ENCODE measurements at places on chromosomes 1 and 21.
A peak's percentile ranks its signal among the peaks of the same experiment; 100 is the strongest.

- no peak for DNase-seq
Observed at GRCh38 chr1:114203595-114204128, 50.0 kb upstream of the SYT6 start.

- no peak for DNase-seq
Observed at GRCh38 chr1:202585590-202585933, 124.7 kb downstream of the SYT2 start.

DNA sequence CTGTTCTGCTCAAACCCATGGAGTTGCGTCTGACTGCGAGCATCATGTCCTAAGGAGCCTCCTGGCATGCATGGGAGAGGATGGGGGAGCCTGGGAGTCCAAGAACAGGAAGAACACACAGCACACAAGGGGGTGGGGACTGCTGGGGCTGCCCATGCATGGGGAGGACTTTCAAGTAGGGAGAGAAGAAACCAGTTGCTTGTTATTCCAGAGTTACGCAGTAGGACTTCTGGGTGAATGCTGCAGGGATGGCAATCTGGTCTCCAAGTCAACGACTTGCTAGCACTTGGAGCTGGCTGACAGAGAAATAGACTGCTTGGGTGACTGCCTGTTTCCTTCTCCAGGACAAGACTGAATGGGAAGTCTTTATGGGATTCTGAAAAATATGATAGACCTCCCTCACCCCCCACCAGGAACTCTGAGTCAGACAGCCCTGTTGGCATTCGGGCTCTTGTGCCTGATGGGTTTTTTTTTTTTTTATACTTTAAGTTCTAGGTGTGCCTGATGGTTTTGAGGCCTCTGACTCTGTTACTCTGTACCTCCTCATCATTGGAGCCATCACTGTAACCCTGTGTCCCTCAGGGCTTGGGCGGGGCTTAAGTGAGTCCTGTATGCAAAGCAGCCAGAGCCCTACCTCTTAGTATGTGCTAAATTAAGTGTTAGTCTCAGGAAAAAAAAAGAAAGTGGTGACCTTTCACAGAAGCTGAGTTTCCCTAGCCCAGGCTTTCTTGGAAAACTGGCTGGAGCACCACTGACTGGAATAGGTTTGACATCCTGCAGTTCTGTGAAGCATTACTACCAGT, 30.3 kb downstream of the MAP3K21 start:
- no peak for DNase-seq

GRCh38 chr21:24372506-24372905, 1234.8 kb downstream of the MRPL39 start:
- DNase-seq = no peak

- no peak for DNase-seq
Observed at GRCh38 chr1:73517603-73518191, 680.3 kb downstream of the LRRIQ3 start.

- no peak for DNase-seq
Observed at GRCh38 chr1:206816390-206817287, 44.3 kb upstream of the IL10 start.

GRCh38 chr21:45634511-45635183, 8.9 kb upstream of the PCBP3 start:
- no peak for DNase-seq

GRCh38 chr1:117110774-117111173, 10.8 kb downstream of the TRIM45 start:
- DNase-seq = no peak

DNA sequence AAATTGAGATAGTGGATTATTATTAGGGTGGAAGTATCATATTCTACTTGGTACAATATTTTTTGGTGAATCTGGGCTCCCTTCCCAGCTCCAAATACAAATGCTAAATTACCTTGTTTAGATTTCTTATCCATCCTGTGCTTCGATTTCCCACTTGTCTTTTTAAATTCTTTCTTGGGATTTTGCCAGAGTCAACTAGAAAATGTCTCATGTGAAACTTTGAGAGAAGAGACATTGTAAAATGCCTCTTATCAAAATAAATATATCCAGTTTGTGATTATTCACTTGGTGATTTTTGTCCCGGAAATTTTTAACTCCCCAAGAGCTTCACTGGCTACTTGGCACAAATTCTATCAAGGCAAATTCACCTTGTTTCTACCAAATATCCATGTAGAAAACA, 202.0 kb downstream of the FMN2 start:
- no peak for DNase-seq

GRCh38 chr21:42527489-42528158, 14.0 kb downstream of the SLC37A1 start:
- DNase-seq = no peak

GRCh38 chr1:199084293-199084692, 445.5 kb downstream of the PTPRC start:
- no peak for DNase-seq

DNA sequence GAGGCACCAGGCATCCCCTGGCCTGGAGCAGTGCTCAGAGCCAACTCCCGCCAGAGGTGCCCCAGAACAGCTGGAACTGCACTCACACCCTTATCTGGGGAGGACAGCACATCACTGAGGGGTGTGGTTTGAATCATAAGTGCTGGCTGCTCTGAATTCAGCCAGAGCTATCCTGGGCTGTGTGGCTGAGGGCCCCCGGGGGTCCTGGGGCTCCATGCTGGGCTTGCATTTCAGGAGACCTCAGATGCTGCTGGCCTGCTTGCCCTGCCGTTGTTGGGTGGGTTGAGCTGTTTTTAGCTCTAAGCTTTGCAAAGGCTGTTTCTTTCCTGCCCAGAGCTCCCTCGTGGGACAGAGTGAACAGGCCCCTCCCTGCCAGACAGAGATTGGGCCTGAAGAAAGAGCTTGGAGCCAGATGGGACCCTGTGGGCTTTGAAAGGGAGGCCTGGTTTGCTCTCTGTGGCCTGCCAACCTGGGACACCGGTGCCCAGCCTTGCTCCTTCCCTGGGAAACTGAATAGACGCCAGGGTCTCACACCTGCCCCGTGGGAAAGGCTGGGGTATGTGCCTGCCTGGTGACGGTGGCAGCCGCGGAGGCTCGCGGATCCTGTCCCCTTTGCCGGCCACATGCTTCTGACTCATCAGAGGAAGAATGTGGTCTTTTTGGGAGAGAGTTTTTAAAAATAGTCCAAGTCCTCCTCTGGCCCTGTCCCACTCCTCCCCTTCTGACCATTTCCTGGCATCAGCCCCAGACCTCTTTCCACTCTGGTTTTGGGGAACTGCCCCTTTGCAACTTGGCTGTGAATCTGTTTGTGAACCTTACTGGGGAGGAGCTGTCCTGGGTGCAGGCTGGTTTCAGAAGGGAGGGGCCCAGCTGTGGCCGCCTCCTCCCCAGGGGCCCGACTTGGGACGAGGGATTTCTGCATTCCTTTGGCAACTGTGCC, 30.0 kb downstream of the ARHGEF10L start:
- no peak for DNase-seq

GRCh38 chr1:218496561-218496960, 151.4 kb downstream of the TGFB2 start:
- no peak for DNase-seq

- DNase-seq = no peak
Observed at GRCh38 chr1:41217441-41217840, 24.7 kb downstream of the SCMH1 start.

DNA sequence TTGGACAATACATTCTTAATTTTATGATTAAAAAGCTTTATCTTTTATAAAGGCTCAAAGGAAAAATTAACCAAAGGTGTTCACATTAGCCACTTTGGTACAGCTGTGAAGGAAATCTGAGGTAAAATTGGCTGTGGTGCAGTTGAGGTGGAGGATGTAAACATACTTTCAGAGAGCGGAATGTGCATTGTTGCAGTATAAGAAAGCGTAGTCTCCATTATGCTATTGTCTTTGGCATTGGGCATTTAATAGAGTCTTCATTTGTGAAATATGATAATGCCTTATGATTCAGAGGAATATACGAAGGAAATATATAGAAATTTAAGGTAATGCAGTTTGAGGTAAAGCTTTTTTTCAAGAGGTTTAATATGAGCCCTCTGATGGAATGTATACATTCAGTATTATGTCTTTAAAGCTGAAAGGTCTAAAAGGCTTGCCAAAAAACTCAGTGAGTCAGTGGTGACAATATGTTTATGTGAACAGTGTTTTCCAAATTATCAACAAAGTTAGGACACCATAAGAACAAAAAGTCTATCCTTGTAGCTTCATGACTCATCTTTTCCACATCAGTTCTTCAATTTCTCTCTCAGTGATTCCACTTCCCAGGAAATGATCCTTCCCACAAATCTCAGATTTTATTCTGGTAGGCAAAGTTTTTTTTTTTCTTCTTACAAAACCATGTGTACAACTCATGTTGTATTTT, 26.9 kb upstream of the DDR2 start:
- no peak for DNase-seq

DNA sequence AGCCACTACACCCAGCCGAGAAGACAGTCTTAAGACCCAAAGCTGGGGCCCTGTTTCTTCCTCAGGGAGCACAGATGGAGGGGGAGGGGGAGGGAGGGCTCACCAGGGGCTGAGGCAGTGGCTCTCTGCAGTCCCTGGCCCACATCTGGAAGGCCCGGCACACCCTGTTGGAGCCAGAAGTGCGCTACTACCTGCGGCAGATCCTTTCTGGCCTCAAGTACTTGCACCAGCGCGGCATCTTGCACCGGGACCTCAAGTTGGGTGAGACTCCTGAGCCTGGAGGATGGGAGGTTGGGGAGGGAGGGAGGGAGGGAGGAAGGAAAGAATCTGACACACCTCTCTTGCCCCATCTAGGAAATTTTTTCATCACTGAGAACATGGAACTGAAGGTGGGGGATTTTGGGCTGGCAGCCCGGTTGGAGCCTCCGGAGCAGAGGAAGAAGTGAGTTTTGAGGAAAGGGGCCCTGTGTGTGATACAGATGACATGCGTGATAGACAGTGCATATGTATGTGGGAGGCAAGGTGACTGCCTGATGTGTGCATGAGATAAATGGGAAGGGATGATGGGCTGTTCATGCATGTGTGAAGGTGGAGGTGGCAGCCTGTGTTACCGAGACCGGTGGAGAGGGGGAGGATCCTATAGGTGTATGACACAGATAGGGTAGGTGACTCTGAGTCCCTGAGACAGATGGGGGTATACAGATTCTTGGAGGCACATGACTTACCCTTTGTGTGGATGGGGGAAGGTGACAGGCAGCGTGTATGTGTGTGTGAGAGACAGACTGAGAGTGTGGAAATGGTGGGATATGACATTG, 1.5 kb downstream of the PLK3 start:
- peak; percentile 51 for DNase-seq

DNA sequence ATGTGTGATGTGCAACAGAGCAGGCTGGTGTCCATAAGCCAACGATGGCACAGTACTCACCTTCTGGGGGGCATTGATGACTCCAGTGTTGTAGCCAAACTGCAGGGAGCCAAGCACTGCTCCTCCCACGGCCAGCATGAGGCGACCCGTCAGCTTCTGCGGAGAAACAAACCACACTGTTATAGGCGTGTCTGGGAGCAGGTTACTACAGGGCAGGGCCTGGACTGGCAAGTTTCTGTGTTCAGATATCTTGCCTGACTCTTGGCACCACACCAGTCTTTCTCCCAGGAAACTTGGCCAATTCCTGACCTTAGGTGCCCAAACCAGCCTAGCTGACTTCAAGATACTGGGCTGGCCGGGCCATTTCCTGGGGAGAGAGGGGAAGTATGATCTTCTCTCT, 15.5 kb downstream of the SLC2A1 start:
- DNase-seq = no peak

GRCh38 chr1:48254254-48254653, 31.7 kb downstream of the SLC5A9 start:
- no peak for DNase-seq
